ENCODE measurements at places on chromosomes 16 and 17.

GRCh38 chr16:66408163-66409048, 18.7 kb upstream of the BEAN1 start:
- no peak for DNase-seq

DNA sequence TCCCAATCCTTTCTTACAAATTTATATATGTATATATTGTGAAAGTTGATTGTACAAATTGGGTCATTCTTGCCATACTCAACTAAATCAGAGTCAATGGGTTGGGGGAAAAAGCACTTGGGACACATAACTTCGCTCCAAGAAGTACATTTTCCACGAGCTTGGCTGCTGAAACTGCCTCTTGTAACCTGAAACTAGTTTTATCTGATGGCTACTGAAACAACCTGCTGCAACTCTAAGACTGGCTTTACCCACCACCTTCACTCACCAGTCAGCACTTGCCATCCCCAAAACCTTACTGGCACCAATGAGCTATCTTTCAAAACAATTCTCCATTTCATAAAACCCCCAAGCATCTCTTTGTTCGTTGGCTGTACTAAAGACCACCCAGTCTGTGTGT, 14.5 kb upstream of the MYCBPAP start:
- no peak for DNase-seq

- DNase-seq: no peak
Observed at GRCh38 chr17:67578142-67578457, 139.6 kb upstream of the NOL11 start.

DNA sequence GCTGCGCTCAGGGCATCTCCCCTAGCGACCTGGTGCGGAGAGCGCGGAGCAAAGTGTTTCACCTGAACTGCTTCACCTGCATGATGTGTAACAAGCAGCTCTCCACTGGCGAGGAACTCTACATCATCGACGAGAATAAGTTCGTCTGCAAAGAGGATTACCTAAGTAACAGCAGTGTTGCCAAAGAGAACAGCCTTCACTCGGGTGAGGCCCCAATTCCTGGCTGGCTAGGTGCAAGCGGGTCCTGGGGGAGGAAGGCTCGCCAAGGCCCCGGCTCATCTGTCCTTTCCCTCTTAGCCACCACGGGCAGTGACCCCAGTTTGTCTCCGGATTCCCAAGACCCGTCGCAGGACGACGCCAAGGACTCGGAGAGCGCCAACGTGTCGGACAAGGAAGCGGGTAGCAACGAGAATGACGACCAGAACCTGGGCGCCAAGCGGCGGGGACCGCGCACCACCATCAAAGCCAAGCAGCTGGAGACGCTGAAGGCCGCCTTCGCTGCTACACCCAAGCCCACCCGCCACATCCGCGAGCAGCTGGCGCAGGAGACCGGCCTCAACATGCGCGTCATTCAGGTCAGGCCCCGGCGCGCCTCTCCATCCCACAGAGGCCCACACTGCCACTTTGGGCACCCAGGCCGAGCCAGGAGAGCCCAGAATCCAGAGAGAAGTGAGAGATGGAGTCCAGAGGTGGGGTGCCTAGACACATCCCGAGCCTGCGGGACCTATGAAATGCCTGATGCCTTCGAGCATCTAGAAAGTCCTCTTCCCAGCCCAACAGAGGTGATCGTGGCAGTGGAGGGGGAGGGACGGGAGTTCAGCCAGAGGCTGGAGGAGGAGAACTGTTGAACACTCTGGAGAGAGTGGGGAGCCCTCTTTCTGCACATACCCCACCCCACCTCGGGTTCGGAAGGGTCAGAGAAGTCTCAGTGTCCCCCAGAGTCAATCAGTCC, 3.3 kb downstream of the LHX1 start:
- DNase-seq: no peak

DNA sequence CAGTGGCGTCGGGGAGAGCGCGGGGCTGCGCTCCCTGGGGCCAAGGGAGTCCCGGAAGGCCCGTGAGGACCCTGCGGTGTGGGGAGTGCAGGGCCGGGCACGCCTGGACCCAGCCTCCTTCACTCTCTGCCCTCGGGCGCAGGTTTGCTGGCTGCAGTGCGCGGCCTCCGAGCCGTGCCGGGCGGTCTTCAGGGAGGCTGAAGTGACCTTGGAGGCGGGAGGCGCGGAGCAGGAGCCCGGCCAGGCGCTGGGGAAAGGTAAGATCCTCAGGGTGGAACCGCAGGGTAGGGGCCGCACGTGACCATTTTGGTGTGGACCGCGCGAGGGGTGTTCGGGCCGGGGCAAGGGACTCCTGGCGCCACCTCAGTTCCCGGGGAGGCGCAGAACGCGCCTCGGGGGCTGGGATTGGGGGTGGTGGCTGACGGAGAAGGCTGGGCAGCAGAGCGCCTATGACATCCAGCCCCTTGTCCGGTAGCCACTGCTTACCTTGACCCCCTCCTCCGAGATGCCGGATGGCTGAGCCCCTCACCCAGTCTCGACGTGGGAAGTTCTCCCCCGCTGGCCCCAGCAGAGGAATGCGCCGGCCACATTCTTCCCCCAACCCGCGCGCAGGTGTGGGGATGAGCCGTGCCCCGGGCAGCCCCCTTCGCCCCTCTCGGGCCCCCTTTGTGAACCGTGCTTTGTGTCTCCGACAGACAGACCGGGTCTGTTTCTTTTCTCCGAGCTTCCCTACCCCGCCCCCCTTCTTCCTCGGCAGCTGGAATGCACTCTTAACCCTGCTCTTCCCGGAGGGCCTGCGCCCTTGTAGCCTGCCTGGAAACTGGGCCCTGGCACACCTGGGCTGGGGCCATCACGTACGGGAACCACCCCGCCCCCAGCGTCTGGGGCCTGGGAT, 631 bp downstream of the CDH3 start:
- DNase-seq: no peak

DNA sequence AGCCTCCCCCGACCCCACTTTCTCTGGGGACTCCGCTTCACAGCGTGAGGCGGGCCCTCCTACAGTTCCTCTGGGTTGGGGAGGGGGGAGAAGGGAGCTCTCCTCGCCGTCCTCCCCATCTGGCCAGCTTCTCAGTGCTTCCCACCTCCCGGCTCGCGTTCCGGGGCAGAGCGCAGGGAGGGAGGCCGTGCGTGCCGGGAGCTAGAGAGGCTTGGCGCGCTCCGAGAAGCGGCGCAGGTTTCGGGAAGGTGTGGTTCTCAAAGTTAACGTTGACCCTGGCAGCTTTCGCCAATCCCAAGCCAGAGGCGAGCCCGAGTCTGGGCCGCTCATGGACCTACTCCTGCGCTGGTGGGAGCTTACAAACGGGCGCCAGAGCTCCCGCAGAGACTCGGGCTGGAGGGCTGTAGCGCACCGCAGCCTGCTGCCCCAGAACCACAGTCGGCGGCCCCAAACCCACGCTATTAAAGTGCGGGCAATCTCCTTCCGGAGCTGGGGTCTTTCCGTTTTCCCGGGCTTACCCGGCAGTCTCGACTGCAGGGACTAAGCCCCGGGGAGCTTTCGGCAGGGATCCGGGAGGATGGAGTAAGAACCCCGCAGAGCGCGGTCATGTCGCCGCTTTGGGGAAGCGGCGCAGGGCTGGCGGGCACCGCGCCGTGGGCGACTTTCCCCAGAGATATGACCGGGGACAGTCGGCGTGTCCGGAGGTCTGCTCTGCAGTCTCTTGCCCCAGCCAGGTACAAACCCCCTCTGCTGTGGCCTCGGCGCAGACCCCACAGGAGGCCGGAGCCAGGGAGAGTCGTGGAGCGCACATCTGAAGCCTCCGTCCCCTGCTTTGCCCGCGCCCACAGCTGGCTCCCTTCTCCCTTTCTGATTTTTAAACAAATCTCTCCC, 787 bp downstream of the CDH11 start:
- DNase-seq: no peak

- DNase-seq: no peak
Observed at GRCh38 chr17:13437966-13438779, 163.6 kb downstream of the HS3ST3A1 start.

DNA sequence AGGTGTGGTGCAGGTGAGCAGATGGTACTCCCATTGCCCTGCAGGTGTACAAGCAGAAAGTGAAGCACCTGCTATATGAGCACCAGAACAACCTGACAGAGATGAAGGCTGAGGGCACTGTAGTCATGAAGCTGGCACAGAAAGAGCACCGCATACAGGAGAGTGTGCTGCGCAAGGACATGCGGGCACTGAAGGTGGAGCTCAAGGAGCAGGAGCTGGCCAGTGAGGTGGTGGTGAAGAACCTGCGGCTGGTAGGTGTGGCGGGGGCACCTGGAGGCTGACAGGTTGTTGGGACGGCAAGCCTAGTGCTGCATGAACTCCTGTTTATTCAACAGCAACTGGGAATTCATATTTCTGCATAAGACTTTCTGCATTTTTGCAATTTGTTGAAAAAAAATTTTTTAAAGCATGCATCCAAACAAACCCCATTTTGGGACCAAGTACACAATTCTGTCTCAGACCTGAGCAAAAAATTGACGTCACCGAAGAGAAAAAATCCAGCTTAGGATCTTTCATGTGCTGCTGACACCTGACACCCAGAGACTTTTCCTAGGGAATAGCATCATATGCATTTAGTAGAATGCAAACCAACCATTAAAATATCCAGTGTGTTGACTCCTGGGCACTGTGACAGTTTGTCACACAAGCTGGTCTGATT, 13.5 kb upstream of the DBNDD1 start:
- no peak for DNase-seq

DNA sequence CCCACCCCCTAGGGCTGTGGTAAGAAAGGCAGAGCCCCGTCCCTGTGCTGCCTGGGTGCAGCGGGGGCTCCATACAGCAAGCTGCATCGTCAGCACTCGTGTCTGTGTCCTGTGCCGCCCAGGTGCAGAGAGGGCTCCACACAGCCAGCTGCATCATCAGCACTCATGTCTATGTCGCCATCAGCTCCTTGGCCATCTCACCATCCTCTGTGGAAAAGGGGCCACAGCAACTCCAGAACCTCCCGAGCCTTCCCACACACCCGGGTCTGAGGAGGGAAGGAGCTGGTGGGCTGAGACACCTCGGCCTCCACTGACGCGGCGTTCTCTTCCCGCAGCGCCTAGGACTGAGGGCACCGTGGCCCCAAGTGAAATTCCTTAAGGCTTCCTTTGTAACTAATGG, 72.9 kb upstream of the CHMP6 start:
- no peak for DNase-seq

GRCh38 chr17:67824735-67825626, at the start of gene BPTF:
BPTF (plus strand) TSS chr17:67825503; CDS start chr17:67825725, 222 bp downstream.
- DNase-seq: peak; percentile 87

DNA sequence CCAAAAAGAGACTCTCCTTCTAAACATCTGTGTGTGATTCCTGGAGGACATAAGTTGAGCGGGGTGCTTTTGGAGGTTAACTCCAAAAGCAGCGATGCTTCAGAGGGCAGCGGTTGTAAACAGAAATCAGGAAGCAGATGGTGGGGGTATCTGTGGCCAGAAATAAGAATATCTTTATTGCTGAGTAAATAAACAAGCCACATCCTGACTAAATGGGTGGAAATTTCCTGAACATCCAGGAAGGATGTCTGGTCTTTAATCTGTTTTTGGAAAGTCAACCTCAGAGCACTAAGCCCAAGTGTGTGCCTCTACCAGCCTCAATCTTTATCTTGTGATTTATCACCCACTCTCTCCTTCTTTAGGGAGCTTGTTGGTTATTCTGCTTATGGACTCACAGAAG, 123.3 kb downstream of the CDH13 start:
- no peak for DNase-seq

GRCh38 chr17:10144982-10145381, 53.4 kb downstream of the GAS7 start:
- no peak for DNase-seq

DNA sequence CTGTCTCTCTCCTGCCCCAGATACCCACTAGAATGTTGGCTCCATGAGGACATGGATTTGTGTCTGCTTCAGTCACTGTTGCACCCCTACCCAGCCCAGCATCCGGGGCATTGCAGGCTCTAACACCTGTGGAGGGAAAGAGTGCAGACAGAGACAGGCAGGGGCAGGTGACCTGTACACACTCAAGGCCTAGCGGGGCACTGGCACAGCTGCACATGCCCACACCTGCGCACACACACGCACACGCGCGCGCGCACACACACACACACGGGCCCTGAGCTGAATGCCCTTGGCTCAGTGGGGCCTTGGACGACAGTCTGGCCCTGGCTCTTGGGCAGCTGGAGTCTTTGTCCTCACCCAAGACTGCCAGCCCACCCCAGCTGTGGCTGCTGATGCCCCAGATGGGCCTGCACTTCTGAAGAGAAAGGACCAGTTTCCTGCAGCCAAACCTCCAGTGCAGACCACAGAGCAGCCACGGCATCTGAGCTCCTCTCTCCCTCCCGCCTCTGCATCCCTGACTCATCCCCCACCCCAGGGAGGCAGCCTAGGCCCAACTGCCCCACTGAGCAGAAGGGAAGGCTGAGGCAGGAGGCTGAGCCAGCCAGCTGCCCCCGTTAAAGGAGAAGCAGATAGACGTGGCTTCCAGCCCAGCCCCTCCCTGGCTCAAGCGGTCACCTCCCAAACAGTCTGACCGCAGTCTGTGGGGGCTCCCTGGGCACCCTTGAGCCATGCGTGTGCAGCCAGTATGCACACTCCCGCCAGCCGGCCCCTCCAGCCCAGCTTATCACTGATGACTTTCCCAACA, 12.3 kb upstream of the RAI1 start:
- DNase-seq: no peak

DNA sequence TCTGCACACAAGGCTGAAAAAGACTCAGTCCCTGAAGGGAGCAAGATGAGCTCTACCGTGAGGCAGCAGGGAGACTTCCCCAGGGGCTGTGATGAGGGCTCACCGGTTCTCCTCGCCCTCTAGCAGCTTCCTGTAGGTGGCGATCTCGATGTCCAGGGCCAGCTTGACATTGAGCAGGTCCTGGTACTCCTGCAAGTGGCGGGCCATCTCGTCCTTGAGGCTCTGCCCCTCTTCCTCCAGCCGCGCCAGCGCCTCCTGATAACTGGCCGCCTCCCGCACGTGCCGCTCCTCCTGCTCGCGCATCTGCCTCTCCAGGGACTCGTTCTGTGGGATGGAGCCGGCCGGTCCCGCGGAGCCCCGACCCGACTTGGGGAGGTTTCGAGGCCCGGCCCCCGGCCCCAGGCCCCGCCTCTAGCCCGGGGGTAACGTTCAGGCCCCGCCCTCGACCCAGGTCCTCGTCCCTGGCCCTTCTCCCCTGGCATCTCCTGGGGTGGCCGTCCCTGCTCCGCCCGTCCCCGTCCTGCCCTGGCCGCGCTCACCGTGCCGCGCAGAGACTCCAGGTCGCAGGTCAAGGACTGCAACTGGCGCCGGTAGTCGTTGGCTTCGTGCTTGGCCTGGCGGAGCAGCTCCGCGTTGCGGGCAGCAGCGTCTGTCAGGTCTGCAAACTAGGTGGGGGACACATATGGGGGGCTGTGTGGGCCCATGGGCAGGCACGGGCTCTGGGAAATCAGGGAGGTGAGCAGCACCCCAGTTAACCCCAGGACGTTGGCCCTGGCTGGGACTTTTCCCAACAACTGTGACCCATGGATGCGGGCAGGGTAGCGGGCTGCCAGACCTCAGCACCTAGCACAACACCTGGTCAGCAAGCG, 3.9 kb downstream of the GFAP start:
- DNase-seq: peak; percentile 18

DNA sequence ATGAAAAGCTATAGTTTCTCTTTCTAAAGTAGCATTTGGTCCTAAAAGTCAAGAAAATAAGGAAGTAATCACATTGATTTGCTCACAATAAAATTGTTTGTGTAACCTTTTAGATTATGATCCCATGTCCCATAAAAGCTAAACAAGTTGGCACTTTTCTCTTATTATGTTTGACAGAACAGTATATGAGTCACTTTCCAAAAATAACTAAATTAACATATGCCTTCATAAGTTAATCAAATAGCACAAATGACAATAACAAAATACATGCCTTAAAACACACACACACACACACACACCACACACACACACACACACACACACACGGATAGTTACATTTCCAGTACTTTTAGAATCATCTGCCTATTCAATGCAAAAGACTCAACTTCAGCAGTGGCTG, 2.8 kb downstream of the MED13 start:
- DNase-seq: no peak
